ENCODE measurements at places on chromosomes 5 and 9. TPM values are rescaled to one million over a fixed set of nuclear protein-coding genes. Genes with fewer than 3 reads are reported as not detected.

SMIM33 gene
- not detected for total RNA-seq

GAPT gene
- 0.92 TPM for total RNA-seq

GLRA1 gene
- not detected for total RNA-seq

TMEM215 gene
- not detected for total RNA-seq

TAF1L gene
- total RNA-seq, result not detected

PRXL2C gene
- total RNA-seq, result 27.3 TPM

IGFBPL1 gene
- not detected for total RNA-seq

BTNL8 gene
- total RNA-seq, result 0.41 TPM

IZUMO3 gene
- total RNA-seq, result not detected

AGXT2 gene
- total RNA-seq, result not detected

GRCh38 chr9:19145881-19146280 lies 18.6 kb upstream of the PLIN2 start:
- no peak for DNase-seq

- no peak for DNase-seq
Observed at GRCh38 chr5:14237317-14238086, 94.4 kb downstream of the TRIO start.

DNA sequence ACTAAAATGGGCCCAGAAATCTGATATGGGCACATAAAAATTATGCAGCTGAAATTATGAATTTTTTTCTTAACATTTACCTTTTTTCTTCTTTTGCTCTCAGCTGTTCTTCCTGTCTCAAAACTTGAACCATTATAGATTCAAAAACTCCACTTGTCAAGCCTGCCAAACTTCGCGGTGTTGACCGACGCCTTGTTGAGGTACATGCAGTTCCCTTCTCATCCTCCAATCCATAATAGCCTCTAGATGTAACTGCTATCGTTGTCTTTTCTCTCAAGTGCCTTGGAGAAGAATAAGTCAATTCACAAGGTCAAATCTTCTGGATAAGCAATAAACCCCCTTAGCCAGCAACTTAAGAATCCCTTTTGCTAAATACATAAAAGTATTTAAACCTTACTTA lies 27.2 kb downstream of the RANBP6 start:
- no peak for DNase-seq

DNA sequence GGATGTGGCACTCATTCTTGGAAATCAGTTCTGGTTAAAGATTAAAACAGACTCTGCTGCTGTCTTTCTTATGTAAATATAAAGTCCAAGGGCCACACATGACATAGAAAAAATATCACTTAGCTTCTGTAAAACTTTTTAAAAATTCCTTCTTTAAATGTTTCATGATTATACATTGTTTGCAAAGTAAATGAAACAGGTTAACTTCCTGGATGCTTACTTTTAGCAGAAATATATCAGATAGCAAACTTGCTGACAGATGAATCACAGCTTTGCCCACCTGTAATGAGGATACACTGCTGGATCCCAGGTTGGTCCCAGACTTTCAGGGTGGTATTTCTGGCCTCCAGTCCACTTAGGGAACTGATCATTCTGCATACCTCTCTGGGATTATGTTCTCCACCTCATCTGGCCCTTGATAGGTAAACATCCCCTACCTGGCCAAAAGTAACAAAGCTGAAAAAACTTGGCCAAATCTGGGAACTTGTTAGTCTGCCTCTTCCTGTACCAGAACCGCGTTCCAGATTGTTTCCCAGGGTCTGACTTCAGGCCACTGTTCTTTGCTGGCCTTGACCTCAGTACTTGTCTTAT lies 340.5 kb downstream of the ADGRV1 start:
- no peak for DNase-seq

DNA sequence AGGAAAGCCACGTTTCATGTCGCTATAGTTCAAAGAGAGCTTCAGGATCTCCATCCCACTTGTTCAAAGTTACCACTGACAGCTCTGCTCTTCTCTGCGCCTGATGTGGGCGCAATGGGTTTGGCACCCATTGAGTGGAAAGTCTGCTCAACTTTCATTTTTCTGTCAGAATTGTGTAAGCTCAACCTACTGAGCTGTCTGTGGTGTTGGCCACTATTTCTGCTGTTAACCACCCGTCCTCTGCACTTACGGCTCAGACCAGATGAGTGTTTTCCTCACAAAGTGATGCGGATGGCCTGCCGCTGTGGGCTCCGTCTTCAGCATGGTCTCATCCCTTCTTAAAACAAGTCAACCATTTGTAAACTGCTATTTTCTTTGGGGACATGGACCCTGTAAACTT lies 131.2 kb downstream of the WNK2 start:
- no peak for DNase-seq

DNA sequence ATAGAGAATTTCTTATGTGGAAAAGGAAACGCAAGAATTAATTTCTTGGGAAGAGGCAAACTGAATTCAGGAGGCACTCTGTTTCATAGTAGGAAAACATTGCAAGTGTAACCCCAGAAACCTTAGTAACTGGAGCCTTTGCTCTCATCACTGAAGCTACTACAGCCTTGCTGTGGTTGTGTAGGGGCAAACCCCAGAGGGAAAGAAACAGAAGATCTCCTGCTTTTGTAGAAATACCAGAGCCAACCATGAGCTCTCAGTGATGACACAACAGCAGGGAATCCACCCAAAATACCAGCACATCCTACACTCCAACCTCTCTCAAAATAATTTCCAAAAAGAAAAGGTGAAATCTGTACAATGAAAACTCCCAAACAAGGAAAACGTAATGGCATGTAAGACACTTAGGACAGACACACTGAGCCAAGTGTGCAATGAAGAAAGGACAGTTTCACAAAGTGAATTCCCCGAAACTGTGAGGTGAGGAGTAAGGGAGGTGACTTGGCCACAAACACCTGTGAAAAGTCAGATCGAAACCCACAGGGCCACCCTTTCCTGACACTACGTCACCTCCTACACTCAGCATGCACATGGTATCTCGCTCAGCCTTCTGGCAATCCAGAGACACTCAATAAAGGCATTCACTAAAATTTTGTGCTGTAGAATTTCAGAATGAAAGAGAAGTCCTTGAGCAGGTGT lies 8.5 kb upstream of the ACSL6 start:
- DNase-seq, result no peak

- DNase-seq, result no peak
Observed at GRCh38 chr5:178465228-178465860, 124.8 kb downstream of the COL23A1 start.

- DNase-seq, result no peak
Observed at GRCh38 chr9:27353474-27354229, 56.7 kb upstream of the EQTN start.

GRCh38 chr9:621201-621855 lies 220.2 kb upstream of the DMRT1 start:
- DNase-seq, result no peak

DNA sequence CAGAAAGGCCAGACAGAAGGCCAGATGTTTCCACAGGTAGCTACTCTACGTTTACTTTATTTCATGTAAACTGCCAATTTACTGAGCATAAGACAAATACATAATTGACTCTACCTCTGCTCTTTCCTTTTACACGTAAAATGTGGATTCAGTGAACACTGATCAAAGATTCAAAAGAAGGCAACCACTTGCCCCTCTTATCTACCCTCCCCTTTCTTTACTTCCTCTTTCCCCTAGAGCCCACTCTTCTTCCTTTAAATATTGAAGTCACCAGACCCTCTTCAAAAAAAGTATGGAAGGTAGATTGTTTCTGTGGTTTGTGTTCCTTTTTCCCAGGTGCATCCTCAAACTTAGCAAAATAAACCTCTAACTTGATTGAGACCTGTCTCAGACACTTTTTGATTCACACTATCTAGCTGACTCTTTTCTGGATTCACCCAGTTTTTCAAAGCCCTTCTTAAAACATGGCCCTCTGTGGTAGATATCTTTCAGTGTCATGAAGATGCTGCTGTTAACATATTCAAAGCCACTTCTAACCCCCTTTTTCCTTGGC lies 6.7 kb downstream of the FAM114A2 start:
- no peak for DNase-seq

DNA sequence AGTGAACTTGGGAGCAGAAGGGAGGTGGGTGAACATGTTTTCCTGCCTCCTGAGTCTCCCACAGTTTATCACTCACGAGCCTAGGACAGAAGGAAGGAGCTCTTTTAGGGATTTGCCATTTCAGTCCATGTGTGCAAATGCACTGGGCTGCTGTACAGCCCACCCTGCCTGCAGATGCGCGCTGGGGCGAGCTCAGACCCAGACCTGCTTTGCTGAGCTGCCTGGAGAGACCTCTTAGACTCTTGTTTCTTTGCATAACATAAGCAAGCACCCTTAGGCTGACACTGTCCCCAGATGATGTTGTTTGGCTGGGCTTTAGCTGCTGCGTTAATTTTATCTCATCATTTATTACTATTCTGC lies 199.0 kb downstream of the CACNA1B start:
- DNase-seq, result peak; percentile 23

GRCh38 chr9:121672213-121672612 lies 20.8 kb downstream of the DAB2IP start:
- no peak for DNase-seq

DNA sequence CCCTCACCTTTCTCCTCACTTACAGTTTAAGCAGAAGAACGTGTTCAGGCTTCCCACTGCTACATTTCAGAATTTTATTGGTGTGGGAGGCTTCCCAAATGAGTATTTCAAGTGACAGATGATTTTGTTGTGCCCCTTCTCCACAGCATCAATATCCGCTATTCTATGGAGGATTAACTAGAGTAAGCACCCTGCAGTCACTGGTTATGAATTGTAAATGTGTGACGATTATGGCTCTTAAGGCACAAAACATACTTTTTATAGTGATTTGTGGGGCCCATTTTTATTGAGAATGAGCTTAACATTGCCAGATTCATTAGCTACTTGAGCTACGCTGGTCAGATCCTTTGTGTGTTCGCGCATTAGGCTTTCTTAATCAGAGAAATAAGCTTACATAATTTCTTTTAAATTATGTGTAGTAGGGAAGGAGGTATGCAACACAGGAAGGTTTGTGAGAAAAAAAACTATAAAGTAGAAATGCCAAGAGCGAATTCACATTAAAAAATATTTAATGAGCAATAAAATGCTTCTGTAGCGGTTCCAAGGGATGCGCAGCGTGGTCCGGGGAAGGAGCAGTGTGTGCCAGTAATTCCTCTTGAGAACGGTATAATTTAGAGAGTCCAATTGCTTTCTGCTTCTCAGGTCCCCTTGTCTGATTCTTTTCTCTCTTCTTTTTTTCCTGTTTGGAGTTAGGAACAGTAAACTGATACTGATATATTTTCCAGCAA lies 2380.4 kb downstream of the MAT2B start:
- no peak for DNase-seq

- DNase-seq, result no peak
Observed at GRCh38 chr5:65264420-65264819, 217.3 kb downstream of the ADAMTS6 start.

- peak; percentile 72 for DNase-seq
Observed at GRCh38 chr5:443239-444151, 519 bp downstream of the EXOC3 start.

DNA sequence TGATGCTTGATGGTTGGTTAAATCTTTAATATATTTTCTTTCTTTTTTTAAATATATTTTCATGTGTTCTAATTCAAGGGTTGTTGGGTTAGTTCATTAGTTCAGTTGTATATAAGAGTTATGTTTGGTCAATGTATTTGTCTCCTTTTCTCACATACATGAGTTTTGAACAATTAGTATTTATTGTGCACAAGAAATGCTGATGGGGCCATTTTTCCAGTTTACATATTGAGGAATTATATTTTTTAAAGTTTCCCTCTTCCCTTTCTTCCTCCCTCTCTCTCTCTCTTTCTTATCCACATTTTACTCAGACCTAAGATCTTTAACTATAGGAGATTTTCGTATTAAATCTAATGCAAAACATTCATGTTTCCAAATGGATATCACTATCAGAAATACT lies 74.0 kb downstream of the LNPEP start:
- DNase-seq, result no peak

GRCh38 chr5:160230686-160231527 lies 1.6 kb downstream of the FABP6 start:
- DNase-seq, result no peak

DNA sequence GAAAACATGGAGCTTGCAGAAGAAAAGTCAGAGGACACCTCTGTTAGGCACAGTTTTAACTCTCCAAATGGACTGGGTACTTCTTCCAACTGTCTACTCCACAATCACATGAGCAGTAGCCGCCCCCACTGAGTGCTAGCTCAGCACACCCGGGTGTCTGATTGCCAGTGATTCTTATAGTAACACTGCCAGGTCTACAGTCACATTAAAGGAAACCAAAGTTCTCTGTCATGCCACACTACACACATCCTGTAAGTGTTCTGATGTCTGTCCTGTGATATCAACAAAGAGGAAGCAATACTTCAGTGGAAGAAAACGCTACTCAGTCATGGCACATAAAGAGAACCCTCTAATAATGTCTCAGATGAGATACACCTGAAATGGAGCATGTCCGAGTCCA lies at the start of gene HAVCR2:
Gene HAVCR2, minus strand, starts transcription at position 69 of the 400 bp plus-strand sequence. Its CDS starts 61 bp downstream, at position 8.
- DNase-seq, result no peak

GRCh38 chr5:156414391-156414790 lies 87.4 kb downstream of the SGCD start:
- DNase-seq, result no peak

- no peak for DNase-seq
Observed at GRCh38 chr5:111454776-111455175, 57.6 kb downstream of the STARD4 start.

Measured in Right ventricle myocardium inferior (tissue), 1 donor.